GF-D8 (cell line): ENCODE measurements at places on chromosomes 3 and 15.

GRCh38 chr3:58965865-58966264 lies 84.0 kb downstream of the CFAP20DC start:
- DNase-seq = no peak

DNA sequence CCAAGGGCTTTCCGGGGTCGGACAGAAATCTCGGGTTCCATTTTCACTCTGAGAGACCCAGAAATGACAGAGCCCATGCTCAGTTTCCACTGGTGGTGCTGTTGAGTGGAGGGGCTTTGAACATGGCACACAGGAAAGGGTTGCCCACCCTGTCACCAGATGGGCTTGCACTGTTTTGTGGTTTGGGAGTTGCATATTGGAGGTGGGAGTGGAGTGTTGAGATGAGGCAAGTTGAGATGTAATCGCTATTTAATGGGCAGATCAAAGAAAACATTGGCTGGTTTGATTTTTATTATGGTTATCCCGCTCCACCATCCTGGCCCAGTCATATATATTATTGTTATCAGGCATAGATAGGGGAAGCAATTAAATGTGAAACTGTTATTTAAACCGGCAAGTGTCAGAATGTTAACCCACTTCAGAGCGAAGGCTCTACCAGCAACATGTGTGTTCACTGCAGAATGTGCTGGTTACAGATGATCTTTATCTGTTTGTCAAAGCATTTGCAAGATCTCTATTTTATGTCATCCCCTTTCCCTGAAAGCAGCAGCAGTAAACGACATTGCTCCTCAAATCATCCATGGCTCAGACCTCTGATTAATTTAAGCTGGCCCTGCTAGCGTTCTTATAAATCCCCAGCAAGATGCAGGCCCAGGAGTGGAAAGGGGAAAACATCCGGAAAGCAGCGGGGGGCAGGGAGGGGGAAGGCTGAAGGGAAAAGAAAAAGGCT lies 58.3 kb upstream of the TSEN2 start:
- DNase-seq = no peak

- no peak for DNase-seq
These were observed 16.4 kb upstream of the ST8SIA2 start for GRCh38 chr15:92377083-92377789.

DNA sequence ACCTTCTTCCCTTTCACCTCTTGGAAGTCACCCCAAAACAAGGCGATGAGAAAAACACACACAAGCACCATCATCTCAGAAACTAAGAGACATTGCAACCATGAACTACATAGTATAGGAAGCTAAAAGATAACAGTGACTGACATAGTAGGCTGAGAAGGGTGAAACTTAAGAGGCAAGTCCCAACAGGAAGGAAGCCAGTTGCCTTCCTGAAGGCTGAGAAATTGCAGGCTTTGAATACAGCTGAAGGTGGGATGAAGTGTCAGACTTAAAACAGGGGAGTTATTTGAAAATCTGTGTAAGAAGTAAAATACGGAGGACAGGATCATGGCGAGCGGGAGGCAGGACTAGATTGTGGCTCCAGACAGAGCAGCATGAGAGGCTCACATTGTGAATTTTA lies 27.8 kb downstream of the SLC27A2 start:
- DNase-seq = no peak

DNA sequence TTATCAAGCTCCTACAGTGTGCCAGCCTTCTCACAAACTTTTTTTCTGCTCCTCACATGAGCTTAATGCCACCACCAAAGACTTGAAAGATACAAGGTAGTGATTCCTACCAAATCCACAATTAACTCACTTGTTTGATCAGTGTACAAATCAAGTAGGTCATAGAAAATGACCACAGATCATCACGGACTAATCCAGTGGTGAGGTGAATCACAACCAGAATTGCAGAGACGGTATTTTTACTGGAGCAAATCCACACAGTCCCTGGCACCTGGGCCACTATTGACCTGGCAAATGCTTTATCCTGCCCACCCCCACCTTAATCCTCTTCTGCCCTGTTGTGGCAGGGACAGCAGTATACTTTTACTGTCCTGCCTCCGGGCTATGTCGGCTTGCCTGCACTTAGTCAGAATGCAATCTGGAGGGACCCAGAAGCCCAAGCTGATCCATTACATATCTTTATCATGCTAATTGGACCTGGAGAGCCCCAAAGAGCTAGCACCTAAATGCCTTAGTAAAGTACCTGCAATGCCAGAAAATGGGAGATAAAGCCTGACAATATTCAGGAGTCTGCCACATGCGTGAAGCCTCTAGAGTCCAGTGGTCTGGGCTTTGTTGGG lies 83.9 kb upstream of the CDV3 start:
- DNase-seq = no peak

DNA sequence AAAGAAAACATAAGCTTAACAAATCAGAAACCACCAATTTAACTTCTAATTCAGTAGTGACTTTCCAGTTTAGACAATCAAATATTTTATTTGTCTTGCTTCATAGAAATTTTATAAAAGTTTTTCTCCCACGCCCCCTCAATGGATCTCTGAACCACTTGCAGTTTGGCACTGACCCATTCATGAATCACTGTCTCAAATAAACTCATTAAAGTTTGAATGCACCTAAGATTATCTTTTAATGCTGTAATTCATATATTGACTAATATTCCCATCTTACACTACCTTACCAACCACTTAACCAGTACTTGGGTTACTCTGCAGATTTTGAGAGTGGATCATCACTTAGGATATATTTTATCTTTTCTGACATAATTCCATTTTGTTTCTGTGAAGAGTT lies 880.2 kb downstream of the OTOL1 start:
- DNase-seq = no peak

- DNase-seq = no peak
These were observed 3.4 kb downstream of the RNU6-1 start for GRCh38 chr15:67836477-67836876.

DNA sequence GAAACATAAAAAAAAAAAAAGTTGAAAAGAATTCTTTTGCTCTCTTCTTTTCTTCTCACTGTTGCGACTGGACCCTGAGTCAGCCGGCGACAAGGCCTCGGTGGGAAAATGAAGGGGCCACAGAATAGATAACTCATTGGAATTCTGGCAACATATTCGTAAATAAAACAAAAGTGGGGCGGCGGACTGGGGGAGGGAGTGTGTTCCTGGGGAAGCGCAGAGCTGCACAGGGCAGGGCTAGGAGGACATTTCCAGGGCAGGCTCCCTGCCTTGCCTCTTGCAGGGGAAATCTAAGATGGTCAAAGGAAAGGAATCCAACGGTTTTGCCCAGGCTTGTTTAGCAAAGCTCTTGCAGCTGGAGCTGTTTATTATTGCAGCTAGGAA lies 1042.8 kb upstream of the NR2F2 start:
- DNase-seq = no peak

DNA sequence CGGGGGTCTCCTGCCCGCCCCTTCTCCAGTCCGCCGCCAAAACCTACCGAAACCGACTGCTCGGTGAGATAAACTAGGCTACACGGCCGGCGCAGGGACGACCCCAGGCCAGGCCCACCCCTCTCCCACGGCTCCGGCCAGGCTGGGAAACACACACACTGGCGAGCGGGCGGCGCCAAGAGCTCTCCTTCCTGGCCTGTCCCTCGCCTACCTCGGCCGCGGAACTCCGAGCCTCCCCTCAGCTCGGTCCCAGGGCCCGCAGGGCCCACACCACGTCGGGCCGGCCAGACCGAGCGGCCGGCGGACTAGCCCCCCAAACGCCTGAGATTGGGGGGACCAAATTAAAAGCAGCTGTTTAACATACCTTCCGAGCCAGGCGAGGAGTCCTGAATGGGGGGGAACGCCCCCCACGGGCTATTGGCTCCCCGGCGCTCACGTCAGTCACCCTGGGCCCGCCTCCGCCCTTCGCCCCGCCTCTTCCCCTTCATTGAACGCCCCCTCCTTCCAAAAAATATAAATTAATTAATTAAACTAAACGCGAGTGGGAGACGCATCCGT lies 4.0 kb upstream of the SIN3A start:
- peak; percentile 40 for DNase-seq

- no peak for DNase-seq
These were observed 146.2 kb downstream of the KLF13 start for GRCh38 chr15:31472636-31473384.

DNA sequence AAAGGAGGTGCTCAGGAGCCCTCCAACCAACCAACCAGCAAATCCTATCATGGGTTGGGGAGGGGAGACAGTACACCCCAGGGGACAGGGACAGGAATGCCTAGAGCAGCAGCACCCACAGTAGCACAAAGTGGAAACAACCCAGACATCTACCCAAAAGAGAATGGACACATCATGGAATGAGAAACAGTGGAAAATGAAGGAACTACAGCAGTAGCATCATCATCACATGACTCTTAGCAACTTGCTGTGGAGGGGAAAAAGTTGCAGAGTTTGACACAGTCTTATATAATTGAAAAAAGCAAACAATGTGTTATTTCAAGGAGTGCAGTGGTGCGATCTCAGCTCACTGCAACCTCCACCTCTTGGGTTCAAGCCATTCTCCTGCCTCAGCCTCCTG lies 11.0 kb downstream of the C3orf22 start:
- no peak for DNase-seq

DNA sequence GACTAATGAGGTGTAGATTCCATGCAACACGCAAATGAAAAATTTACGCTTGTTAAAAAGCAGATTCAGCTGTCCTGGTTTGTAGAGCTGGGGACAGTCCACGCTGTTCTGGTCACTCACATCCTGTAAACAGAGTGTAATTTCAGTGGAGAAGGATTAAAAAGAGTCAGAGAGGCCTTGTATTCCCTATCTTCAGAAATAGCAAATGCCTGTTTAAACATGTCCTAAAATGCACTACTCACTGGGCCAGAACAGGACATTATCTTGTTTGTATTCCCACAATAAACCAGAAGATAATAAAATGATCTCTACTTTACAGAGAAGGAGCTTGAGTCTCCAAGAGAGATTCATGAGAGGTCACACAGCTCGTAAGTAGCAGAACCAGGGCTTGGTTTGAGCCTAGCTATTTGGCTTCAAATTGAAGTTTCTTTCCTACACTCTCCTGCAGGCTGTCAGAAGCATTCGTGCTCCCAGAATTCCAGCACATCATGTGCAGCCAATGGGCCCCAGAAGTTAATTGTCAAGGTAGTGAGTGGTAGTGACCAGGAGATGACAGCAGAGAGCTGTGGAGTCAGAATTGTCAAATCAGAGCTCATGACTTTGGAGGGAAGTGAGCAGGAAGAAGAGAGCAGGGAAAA lies 242.5 kb downstream of the ATP8B4 start:
- no peak for DNase-seq

DNA sequence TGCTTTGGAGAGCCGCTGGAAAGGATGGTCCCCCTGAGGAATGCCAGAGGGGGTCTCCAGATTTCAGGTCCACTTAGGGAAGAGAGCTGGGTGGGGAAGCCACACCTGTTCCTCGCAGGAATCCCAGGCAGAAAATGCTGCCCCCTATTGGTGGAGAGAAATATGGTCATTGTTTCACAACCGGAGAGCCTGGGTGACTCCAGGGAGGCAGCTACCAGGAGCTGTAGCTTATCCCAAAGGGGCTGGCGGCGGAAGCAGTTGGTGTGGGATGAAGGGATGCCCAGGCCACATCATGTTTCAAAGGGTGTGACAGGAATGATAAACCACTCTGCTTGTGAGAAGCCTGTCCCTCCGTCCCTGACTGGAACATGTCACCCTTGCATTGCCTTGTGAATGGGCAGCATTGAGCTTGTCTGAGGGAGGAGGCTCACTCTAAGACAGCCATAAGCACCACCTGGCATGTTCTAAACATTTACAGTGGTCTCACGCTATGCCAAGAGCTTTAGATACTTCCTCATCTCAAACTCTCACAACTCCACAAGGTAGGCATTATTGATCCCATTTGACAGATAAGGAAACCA lies 34.5 kb downstream of the POMGNT2 start:
- DNase-seq = no peak

DNA sequence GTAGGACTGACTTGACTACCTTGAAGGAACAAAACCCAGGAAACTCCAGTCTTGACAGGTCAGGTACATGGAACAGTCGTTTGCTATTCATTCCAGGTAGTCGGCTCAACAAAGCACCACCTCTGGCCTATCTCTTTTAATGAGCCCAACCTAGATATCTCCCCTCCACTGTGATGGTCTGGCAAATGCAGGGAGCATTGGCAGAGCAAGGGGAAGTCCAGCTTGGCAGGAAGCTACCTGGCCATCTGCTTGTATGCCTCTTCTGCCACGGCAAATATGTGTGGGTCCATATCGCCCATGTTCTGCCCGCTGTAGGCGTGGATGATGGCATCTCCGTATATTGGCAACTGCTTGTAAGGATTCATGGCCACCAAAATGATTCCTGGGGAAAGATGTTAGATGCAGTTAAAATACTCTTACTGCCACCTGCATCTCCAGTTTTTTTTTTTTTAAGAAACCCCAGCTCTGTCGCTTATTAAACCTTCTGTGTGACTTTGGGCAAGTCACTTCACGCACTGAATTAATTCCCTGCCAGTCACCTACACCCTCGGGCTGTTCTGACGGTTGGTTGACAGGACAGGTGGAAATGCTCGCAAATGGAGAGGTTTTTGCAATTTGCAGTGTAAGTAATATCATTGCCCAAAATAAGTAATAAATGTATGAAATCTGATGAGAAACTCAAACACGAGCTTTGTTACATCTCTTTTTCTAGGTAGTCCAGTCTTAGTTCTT lies 16.8 kb downstream of the MYO5C start:
- no peak for DNase-seq

GRCh38 chr3:32374788-32375595 lies 16.7 kb upstream of the CMTM7 start:
- peak; percentile 26 for DNase-seq

GRCh38 chr3:69105320-69105719 lies 17.1 kb downstream of the LMOD3 start:
- no peak for DNase-seq

DNA sequence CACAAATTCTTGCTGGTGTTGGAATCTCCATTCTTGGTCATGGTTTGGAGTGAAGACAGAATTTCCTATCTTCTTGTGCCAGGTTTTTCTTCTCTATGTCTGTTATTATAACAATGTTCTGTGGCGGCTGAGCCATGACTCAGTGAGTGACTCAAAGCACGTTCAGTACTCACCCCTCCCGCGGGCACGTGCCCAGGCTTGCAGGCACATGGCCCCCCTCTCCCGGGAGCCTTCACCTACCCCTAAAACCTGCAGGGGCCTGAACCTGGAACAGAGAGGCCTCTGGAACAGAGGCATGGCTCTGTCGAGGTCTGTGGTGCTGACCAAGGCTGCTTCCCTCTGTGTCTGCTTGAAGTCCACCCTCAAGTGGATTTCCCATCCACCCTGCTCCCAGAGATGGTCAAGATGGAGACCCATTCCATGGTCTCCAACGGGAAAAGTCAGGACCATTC lies 27.6 kb downstream of the PLXNB1 start:
- DNase-seq = no peak

DNA sequence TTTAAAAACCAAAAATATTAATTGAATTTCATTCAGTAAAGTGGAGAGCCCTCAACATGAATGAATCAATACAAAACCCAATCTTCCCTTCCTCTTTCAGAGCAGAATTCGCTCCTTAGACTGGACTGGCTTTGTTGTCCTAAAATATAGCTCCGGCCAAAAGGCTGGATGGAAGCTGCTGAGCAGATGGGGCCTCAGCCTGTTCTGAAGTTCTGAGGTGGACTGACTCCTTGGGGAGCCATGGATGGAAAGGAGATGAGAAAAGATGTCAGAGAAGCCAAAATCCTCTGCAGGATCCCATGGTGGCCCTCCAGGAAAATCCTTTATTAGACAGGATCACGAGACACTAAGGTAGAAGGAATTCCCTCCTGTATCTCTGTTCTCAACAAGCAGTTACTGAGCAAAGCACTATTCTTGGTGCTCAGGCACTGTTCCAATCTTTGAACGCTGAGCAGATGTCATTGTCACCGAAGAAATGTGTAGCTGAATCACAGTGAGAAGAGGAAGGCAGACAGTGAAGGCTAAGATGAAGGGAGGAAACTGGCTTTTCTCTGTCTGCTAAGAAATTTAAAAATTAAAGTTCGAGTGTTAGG lies 122.0 kb downstream of the SEMA6D start:
- DNase-seq = no peak

GRCh38 chr15:95499397-95499796 lies 831.1 kb upstream of the NR2F2 start:
- no peak for DNase-seq
